Mammary epithelial cell (primary cell): ENCODE measurements at places on chromosomes 2 and 18. TPM values are rescaled to one million over a fixed set of nuclear protein-coding genes. Genes with fewer than 3 reads are reported as not detected.

Gene C1QL2
- not detected for total RNA-seq

Gene CEBPZOS
- 15.2 TPM for total RNA-seq

Gene EPHA4
- total RNA-seq, result 55.5 TPM

Gene PROC
- total RNA-seq, result 1.4 TPM in 1 of 2 replicates, not detected in the other

Gene UGT1A3
- 0.37 and 0.40 TPM in 2 replicates for total RNA-seq

Gene CCL20
- 0.33 TPM for total RNA-seq

Gene CYP26B1
- total RNA-seq, result 0.50 TPM

Gene TANC1
- total RNA-seq, result 51.5 TPM

Gene CCBE1
- 18.4 and 37.6 TPM in 2 replicates for total RNA-seq

Gene PCARE
- under 0.01 TPM for total RNA-seq

Gene CAPN14
- total RNA-seq, result 0.17 TPM

Gene DLGAP1
- total RNA-seq, result 0.69 TPM in 1 of 2 replicates, not detected in the other
